ENCODE measurements at places on chromosomes 12 and 14.
A peak's percentile ranks its signal among the peaks of the same experiment; 100 is the strongest.

GRCh38 chr12:68276402-68276930 lies 23.1 kb upstream of the IL22 start:
- no peak for DNase-seq

- DNase-seq = no peak
Observed at GRCh38 chr14:45123271-45123670, 11.0 kb downstream of the FKBP3 start.

- no peak for DNase-seq
Observed at GRCh38 chr14:61322799-61323290, 1.5 kb downstream of the PRKCH start.

GRCh38 chr12:107732365-107732764 lies 28.6 kb downstream of the PRDM4 start:
- DNase-seq = no peak

DNA sequence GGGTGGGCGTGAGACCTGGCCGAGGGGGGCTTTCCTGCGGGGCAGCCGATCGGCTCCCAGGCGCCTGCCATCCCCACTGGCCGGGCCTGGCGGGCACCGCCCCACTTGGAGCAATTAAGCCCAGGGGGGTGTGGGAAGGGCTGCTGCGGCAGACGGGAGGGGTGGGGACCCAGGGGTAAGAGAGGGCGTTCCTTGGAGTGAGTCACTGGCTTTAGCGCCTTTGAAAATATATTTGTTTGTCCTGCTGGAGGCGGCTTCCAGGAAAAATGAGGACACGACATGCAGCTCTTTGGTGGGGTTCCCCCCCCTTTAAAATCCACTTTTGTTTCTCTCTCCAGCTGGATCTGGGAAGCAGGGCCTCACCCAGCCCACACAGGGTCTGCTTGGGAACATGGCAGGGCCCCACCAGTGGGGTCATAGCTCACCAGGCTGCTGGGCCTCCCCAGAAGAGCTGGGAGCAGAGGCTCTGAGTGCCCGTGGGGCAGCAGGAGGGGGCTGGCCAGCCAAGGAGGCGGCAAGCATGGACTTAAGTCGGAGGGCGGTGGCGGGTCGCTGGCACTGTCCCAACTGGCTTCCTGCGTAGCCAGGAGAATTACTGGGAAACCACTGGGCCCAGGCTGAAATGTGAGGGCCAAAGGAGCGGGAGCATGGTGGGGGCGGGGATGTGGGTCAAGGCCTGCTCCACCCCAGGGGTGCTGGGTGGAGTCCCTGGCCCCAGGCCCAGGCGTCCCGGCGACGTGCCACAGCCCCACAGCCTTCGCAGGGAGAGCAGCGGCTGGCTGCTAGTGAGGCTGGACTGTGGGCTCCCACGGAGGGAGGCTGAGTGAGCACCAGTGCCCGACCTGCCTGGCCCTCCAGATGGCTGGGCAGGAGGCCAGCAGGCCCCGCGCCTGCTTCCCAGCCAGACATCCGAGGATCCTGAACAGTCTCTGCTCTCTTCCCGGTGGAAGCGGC lies 128.0 kb downstream of the RFLNA start:
- DNase-seq = no peak

GRCh38 chr14:33680873-33681272 lies 270.0 kb downstream of the EGLN3 start:
- no peak for DNase-seq

- DNase-seq = peak; percentile 68
Observed at GRCh38 chr12:7638760-7639555, 26.8 kb downstream of the APOBEC1 start.

GRCh38 chr12:115886666-115887065 lies 390.8 kb downstream of the MED13L start:
- no peak for DNase-seq

DNA sequence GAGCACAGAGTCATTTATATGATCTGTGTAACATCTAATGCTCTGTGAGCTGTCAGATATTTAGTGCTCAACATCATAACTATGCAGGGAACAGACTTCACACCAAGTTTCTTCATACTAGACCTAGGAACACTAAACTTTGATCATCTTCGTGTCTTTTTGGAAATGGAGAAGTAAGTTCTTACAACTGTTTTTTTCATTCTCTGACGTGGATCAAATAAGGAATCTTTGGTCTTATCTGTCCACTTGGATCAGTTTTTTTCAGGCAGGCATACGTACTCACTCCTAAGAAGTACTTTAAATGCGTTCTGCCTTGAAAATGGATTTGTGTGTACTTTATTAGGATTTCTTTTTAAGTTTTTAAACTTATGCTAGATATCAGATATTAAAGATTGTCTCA lies 191.0 kb downstream of the FBXL14 start:
- DNase-seq = no peak

GRCh38 chr12:101915841-101916240 lies 38.5 kb downstream of the DRAM1 start:
- no peak for DNase-seq

DNA sequence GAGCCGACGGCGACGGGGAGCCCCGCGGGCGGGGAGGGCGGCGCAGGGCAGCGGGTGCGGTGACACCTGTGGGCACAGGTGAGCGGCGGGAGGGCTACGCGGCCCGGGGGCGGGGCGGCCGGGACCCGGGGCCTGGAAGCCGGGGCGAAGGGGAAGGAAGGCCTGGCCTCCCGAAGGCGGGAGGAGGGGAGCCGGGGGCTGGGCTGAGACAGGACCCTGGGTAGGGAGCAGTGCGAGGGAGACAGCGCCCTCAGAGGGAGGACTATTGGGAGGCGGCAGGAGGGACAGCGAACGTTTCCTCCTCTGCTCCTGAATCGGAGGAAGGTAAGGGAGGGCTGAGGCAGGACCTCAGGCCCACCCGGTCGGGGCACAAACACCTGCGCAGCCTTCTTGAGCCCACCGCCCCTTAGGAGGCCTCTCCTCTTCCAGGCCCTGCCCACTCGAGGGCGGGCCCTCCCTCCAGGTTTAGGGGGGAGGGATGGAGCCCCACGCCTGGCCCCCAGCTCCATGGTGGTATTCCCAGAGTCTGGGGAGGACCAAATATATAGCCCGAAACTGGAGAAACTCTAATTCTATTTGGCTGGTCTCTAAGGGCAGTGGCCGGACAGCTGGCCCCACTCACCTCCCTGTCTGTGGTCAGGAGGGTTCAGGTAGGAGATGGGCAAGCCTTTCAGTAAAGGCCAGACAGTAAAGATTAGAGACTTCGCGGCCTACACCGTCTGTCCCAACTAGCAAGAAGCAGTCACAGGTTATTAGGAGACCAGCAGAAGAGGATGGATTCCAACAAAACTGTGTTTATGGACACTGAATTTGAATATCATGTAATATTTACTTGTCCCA lies 509 bp downstream of the PLEKHG6 start:
- no peak for DNase-seq

DNA sequence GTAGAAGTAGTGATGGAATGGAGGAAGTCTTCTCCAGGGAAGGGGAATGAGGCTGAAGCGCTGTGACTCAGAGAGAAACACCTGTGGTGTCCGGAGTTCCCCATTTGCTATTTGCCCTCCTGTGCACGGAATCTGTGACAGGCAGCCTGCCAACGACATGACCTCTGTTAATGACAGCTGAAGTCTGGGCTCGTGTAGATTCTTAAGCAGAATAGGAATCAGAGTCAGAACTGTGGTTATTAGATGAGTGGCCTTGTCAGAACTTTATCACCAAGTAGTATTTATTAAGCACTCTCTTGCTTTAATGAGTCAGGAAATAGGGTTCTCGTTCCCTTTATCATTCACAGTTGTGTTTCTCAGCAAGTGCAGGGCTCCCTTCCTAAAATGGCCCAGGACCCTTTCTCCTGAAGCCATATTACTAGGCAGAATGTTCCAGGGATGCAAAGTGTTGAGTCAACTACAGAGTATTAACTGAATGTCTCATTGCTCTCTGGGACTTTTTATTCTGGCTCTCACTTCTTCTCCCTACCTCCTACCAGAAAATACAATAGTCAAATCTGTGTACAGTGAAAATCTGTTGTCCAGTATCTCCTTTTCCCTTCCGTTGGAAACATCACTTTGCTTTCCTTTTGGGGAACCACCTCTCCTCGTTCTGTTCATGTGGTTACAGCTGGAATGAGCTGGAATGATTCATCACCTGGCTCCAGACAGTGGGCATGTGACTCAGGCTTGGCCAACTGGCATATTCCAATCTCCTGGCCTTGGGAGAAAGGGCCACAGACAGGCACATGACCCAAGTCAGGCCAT lies 77.8 kb upstream of the MAX start:
- DNase-seq = no peak
